ENCODE measurements at places on chromosomes 6 and 20. TPM values are rescaled to one million over a fixed set of nuclear protein-coding genes. Genes with fewer than 3 reads are reported as not detected.
A peak's percentile ranks its signal among the peaks of the same experiment; 100 is the strongest.

Gene TFAP2C
- total RNA-seq: not detected

Gene COQ3
- 4.4 TPM for total RNA-seq

Gene OLIG3
- total RNA-seq: not detected

Gene C6orf15
- not detected for total RNA-seq

Gene SPACA1
- total RNA-seq: not detected

Gene RSPO3
- not detected for total RNA-seq

Gene OR2H2
- not detected for total RNA-seq

Gene PPP1R16B
- 163 TPM for total RNA-seq

Gene ADTRP
- 0.87 TPM for total RNA-seq

DNA sequence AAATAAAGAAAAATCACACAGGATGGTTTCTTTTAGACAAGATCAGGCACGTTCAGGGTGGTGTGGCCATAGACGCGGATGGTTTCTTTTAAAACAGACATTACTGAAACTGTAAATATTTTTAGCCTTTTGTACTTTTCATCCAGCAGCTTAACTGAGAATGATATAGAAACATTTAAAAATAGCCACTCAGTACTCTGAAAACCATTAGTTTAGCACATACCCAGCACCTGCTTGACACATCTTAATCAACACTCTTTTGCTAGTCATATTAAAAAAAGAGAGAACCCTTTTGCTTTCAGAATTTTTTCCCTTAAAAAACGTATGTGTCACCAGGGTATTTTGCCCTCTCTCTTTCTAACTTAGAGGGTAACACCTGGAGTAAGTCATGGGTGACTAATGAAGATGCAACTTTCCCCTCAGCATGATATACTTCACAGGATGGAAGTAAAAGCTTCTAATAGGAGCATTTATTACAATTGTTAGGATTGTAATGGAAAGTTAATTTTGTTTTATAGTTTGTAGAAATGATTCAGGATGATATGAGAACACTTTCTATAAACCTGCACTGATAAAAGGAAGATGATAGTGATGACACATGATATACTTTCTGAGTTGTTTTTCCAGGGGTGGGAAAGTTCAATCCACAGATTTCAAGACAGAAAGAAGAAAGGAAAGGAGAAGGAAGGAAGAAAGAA is 45.2 kb downstream of the BACH2 start:
- no peak for DNase-seq

DNA sequence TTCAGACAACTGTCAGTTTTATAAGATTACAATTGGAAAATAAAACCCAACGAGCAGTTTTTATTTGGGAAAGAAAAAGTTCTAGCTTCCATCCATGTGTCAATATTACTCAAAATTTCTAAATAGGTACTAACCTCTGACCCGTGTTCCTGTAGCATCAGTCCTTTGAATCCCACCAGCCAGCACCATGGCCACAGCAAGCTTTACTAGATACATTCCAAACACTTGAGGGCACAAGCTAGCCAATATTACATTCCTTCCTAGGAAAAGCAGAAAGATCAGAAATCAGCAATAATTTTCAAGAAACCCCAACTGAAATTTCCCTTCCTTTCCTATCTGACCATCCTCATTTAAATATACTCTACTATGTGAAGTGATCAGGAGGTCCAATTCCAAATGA is 19.2 kb downstream of the ASF1A start:
- DNase-seq: no peak

DNA sequence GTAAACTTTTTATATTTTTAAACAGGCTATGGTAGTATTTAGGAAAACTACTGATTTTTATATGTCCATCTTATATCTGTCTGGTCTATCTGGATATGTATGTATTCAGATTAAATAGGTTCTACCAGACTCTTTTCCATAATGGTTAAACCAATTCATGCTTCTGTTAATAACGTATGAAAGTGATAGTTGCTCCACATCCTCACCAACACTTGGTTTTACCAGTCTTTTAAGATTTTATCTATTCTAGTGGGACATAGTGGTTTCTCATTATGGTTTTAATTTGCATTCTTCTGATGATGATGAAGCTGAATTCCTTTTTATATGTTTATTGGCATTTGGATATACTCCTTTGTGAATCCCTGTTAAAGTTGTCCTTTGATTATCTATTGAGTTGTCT is 56.1 kb downstream of the UBR2 start:
- DNase-seq: no peak

GRCh38 chr20:8144282-8145245 is 12.5 kb downstream of the PLCB1 start:
- DNase-seq: peak; percentile 56

DNA sequence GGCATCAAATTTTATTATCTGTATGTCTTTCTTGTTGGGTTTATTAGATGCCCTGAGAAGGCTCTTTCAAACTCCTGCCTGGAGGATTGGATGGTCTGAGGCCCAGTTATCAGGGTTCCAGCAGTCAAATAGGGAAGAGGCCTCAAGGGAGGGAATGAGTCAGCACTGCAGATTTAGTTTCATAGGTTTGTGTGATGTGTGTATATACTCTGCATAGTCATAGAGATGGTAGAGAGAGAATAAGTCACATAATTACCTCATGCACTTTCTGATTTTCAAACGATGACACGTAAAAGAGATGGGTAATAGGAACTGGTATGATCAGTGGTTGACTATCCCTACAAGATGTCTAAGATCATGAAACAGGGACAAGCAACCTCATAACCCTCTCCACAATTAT is 82.1 kb downstream of the ADAT2 start:
- DNase-seq: no peak

- DNase-seq: no peak
These were observed 97.1 kb upstream of the IYD start for GRCh38 chr6:150271501-150272263.

- DNase-seq: no peak
These were observed 164.8 kb upstream of the GGTLC1 start for GRCh38 chr20:24153101-24154040.

- no peak for DNase-seq
These were observed 1.5 kb upstream of the ILRUN start for GRCh38 chr6:34697904-34698559.

DNA sequence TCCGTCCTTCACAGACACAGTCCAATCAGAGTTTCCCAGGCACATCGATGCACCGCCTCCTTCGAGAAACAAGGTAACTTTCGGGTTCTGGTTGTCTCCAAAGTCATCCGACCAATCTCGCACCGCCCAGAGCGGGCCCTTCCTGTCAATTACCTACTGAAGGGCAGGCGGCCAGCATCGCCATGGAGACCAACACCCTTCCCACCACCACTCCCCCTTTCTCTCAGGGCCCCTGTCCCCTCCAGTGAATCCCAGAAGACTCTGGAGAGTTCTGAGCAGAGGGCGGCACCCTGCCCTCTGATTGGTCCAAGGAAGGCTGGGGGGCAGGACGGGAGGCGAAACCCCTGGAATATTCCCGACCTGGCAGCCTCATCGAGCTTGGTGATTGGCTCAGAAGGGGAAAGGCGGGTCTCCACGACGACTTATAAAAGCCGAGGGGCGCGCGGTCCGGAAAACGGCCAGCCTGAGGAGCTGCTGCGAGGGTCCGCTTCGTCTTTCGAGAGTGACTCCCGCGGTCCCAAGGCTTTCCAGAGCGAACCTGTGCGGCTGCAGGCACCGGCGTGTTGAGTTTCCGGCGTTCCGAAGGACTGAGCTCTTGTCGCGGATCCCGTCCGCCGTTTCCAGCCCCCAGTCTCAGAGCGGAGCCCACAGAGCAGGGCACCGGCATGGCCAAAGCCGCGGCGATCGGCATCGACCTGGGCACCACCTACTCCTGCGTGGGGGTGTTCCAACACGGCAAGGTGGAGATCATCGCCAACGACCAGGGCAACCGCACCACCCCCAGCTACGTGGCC is at the start of gene HSPA1B:
TSS of gene HSPA1B (plus strand) at position 453 of the 794 bp plus-strand sequence. CDS start at position 666, 213 bp downstream.
- DNase-seq: peak; percentile 91

GRCh38 chr20:23267909-23268308 is 82.7 kb upstream of the NXT1 start:
- DNase-seq: no peak

GRCh38 chr6:35400111-35400510 is 52.0 kb upstream of the FANCE start:
- no peak for DNase-seq

DNA sequence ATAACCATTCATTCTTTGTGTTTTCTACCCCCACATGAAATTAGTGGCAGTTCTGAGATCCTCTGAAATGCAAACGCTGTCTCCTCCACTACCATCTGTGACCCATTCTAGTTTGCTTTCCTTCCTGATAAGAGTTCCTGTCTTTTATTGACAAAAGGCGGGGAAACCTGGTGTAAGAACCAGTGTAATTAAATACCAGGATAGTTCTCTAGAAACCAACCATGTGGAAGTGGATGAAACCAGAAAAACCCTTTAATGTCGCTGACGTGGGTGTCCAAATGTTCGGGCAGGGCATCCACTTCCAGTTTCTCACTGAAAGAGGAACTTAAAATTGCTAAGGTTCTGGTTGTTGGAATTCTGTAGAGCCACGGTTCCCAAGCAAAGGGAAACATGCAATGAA is 79.1 kb downstream of the TNFRSF21 start:
- DNase-seq: no peak

Data from lung microvascular endothelial cell (primary cell).